ENCODE measurements at places on chromosomes 4 and X.
A peak's percentile ranks its signal among the peaks of the same experiment; 100 is the strongest.

GRCh38 chrX:131288738-131289511 is at the start of gene IGSF1:
TSS of gene IGSF1 (minus strand) at chrX:131289306. CDS start at chrX:131286674, 2,632 bp downstream.
- no peak for DNase-seq

DNA sequence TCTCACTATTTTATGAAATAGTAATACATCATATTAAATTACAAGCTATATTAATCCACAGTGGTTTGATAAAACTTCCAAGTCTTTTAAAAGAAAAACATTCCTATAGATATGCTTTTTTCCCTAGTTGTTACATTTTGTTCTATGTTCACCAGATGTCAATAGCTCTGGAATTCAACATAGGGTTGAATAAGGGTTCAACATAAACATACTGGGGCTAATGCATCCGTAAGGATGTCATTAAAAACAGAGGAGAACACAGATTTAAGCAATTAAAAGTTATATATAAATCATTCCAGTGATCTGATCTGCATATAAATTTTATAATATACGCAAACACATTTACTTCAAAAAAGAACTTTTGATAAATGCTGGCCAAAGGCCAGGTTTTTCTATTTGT is 32.5 kb downstream of the SULT1B1 start:
- no peak for DNase-seq

DNA sequence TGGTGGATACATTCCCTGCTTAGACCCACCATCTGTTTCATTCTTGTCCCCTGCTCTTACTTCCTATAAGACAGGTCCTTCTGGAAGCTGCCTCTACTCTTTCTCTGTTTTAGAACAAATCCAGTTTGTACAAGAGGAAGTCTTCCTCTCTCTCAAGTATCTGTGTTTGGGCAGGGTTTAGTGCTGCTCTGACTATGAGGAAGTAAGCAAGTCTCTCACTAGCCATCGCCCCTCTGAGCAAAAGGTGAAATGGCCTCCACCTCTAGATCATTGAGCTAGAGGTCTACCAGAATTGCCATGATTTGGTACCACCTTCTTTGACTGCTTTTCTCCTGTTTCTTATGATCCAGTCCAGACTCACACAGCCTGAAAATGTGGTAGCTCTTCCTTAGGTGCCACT is 8.4 kb downstream of the BTK start:
- DNase-seq, result no peak

DNA sequence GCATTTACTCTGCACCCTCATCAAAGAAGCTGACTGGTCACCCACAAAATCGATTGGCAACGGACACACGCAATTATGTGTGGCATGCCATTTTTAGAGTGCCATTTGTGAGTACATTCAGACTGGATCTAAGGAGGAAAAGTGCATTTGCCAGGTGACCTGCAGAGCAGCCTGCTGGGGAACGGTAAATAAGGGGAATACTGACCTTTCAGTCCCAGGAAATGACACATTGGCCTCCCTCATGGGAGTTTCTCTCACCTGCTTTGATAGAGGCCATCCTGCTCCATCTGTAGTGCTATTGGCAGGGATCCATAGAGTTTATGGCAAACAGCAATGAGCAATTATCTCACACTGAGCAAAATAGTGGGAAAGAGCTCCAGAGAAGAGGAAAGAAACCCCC is 127.8 kb downstream of the DDX53 start:
- no peak for DNase-seq

DNA sequence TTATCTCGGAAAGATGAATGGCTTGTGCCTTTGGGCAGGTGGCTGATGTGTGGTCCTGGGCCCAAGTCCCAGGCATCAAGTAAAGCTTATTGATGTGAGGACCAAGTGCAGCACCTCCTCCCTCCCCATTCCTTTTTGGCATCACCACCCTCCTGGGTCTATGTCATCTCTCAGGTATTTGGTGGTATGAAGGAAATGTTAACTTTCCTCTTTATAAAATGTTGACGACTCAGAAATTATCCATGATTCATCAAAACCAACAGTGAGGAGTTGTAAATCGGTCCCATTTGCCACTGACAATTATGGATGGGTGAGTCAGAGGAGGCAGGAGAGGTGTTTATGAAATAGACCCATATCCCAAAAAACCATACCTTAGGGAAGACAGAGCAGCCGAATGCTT is 229.4 kb upstream of the GATB start:
- no peak for DNase-seq

GRCh38 chr4:112225157-112225556 is 6.4 kb upstream of the AP1AR start:
- no peak for DNase-seq

- DNase-seq, result peak; percentile 58
These were observed 13.9 kb upstream of the PRDM8 start for GRCh38 chr4:80183250-80184052.

DNA sequence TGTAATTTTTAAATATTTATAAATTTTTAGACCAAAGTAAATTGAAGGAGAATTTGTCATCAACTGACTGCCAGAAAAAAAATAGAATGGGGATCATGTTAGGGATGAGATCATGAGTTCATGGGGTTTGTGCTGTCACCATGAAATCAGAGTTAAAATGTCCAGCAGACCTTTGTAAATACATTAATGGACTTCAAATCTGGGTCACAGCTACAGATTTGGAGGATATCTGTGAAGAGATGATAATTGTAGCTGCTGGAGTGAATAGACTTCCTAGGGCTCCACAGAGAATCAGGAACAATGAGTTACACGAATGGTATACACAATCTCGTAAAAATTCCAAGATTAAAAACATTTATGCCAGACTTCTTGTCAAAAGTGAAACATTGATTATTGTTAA is 6.6 kb downstream of the FSTL5 start:
- DNase-seq, result no peak

GRCh38 chr4:13396161-13396560 is 88.0 kb downstream of the RAB28 start:
- DNase-seq, result no peak

DNA sequence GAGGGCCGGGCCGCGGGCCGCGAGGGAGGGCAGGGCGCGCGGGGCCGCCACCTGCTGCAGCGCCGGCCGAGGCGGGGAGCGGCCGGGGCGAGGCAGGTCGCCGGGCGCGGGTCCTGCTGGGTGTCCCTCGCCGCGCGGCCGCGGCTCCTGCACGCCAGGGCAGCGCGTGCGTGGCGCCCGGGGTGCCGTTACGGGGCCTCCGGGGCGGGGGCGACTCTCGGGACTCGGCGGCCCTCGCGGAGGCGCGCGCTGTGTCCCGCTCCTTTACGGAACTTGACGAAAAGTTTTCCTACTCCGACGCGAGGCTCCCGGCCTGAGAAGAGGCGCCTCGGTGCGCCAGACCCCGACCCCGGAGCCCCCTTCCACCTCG is 329 bp downstream of the TBC1D14 start:
- no peak for DNase-seq

GRCh38 chrX:97200454-97200853 is 316.7 kb downstream of the RPA4 start:
- no peak for DNase-seq

- DNase-seq, result no peak
These were observed 342 bp downstream of the EOLA2 start for GRCh38 chrX:149937871-149938426.

GRCh38 chrX:136130931-136131833 is 16.2 kb upstream of the FHL1 start:
- DNase-seq, result no peak
